Suprapubic skin (tissue), 4 donors: ENCODE measurements at places on chromosomes 2 and 18. TPM values are rescaled to one million over a fixed set of nuclear protein-coding genes. Genes with fewer than 3 reads are reported as not detected.
A peak's percentile ranks its signal among the peaks of the same experiment; 100 is the strongest.

PLCD4 gene
- 0.55 TPM for total RNA-seq

- H3K4me1 ChIP-seq = no peaks in the 10 kb centered on the region
- no peak overlapping the region for H3K27ac ChIP-seq
- H3K4me3 ChIP-seq = no peak overlapping the region
- peaks cover 3% of the 10 kb centered on the region for H3K27me3 ChIP-seq
- no peak for DNase-seq
- no peaks in the 10 kb centered on the region for H3K36me3 ChIP-seq
Measured at GRCh38 chr2:60633615-60634014, 80.2 kb upstream of the BCL11A start.

GRCh38 chr2:232026910-232027309, 65.4 kb downstream of the DIS3L2 start:
- peaks cover 8% of the 10 kb centered on the region for H3K4me1 ChIP-seq
- H3K4me3 ChIP-seq = no peak overlapping the region
- no peak overlapping the region for H3K27ac ChIP-seq
- H3K36me3 ChIP-seq = peaks cover 35% of the 10 kb centered on the region

- H3K4me1 ChIP-seq = peaks cover 30% of the 10 kb centered on the region
- no peak overlapping the region for H3K4me3 ChIP-seq
- DNase-seq = no peak
- no peaks in the 10 kb centered on the region for H3K27me3 ChIP-seq
Measured at GRCh38 chr2:161173541-161174194, 13.4 kb downstream of the TANK start.

DNA sequence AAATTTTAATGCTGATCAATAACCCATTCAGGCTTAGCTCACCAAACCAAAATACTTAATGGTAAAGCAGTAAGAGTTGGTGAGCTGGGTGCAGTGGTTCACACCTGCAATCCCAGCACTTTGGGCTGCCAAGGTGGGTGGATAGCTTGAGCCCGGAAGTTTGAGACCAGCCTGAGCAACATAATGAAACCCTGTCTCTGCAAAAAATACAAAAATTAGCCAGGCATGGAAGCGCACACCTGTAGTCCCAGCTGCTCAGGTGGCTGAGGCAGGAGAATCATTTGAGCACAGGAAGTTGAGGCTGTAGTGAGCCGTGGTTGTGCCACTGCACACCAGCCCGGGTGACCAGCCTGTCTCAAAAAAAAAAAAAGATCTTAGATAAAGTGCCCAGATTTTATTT, 35.7 kb upstream of the MPP4 start:
- H3K27me3 ChIP-seq = no peaks in the 10 kb centered on the region
- peaks cover 60% of the 10 kb centered on the region for H3K36me3 ChIP-seq
- H3K4me1 ChIP-seq = no peaks in the 10 kb centered on the region
- H3K27ac ChIP-seq = no peak overlapping the region
- DNase-seq = no peak

RNU2-63P gene
- not detected for total RNA-seq

- H3K27me3 ChIP-seq = no peaks in the 10 kb centered on the region
Measured at GRCh38 chr2:189576396-189576795, 4.2 kb downstream of the SLC40A1 start.

GRCh38 chr2:3349211-3349693, 28.4 kb downstream of the EIPR1 start:
- H3K27ac ChIP-seq = peak overlapping the region; percentile 68
- DNase-seq = no peak
- H3K4me3 ChIP-seq = peak overlapping the region; percentile 21
- H3K4me1 ChIP-seq = peaks cover 9% of the 10 kb centered on the region

CAPN14 gene
- total RNA-seq = 2.1 TPM

- H3K4me1 ChIP-seq = no peaks in the 10 kb centered on the region
- no peaks in the 10 kb centered on the region for H3K36me3 ChIP-seq
- H3K27ac ChIP-seq = no peak overlapping the region
- no peak for DNase-seq
Measured at GRCh38 chr2:200180943-200181342, 125.5 kb upstream of the SPATS2L start.

- H3K27ac ChIP-seq = no peak overlapping the region
- H3K4me1 ChIP-seq = peaks cover 13% of the 10 kb centered on the region
- no peaks in the 10 kb centered on the region for H3K27me3 ChIP-seq
Measured at GRCh38 chr2:100413571-100413970, 3.9 kb downstream of the CHST10 start.

MC5R gene
- 0.26 TPM for total RNA-seq

DNA sequence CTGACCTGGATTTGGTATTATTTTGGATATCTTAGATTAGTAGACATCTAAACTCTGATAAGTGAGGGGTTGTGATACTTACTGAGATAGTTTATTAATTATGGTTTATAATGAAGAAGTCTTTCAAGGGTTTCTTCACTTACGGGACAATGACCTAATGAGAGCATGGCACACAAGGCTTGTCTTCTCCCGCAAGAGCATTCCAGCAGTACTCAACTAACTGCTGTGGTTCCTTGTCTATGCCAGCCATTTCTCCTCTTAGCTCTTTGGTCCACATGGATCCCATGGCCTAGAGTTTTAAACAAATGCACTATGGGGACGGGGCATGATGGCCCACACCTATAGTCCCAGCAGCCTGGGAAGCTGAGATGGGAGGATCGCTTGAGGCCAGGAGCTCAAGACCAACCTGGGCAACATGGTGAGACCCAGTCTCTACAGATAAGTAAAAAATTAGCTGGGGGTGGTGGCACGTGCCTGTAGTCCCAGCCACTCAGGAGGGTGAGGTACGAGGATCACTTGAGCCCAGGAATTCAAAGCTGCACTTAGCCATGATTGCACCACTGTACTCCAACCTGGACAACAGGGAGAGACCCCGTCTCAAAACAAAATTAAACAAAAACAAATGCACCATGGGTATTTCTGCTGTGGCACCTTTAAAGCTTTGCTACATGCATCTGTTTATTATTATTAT, 161.7 kb upstream of the MYCN start:
- no peak for DNase-seq
- peaks cover 9% of the 10 kb centered on the region for H3K27me3 ChIP-seq

DNA sequence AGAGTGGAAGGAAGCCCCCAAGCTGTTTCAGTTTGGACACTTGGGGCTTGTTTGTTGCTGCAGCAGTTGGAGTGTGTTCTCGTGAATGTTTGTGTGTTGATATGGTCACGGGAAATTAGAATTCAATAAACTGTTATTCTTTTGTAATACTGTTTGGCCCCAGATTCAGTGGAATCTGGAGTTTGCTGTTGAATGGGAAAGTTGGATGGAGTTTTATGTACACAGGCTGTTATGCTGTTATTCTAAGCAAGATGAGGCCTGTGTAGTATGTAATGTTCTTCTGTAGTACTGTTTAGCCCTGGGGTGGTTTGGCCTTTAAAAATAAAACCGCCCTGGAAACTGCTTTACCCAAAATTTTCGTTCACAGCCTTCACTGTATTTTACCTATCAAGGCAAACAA, 810.4 kb upstream of the HS6ST1 start:
- DNase-seq = no peak
- no peaks in the 10 kb centered on the region for H3K36me3 ChIP-seq
- peaks cover 5% of the 10 kb centered on the region for H3K4me1 ChIP-seq
- H3K27me3 ChIP-seq = no peaks in the 10 kb centered on the region
- H3K27ac ChIP-seq = peak overlapping the region; percentile 64

- no peak overlapping the region for H3K4me3 ChIP-seq
- peaks cover 5% of the 10 kb centered on the region for H3K4me1 ChIP-seq
- no peaks in the 10 kb centered on the region for H3K27me3 ChIP-seq
- DNase-seq = no peak
Measured at GRCh38 chr2:11546072-11546471, 12.2 kb downstream of the GREB1 start.

ASAP2 gene
- total RNA-seq = 28.7 TPM

DNA sequence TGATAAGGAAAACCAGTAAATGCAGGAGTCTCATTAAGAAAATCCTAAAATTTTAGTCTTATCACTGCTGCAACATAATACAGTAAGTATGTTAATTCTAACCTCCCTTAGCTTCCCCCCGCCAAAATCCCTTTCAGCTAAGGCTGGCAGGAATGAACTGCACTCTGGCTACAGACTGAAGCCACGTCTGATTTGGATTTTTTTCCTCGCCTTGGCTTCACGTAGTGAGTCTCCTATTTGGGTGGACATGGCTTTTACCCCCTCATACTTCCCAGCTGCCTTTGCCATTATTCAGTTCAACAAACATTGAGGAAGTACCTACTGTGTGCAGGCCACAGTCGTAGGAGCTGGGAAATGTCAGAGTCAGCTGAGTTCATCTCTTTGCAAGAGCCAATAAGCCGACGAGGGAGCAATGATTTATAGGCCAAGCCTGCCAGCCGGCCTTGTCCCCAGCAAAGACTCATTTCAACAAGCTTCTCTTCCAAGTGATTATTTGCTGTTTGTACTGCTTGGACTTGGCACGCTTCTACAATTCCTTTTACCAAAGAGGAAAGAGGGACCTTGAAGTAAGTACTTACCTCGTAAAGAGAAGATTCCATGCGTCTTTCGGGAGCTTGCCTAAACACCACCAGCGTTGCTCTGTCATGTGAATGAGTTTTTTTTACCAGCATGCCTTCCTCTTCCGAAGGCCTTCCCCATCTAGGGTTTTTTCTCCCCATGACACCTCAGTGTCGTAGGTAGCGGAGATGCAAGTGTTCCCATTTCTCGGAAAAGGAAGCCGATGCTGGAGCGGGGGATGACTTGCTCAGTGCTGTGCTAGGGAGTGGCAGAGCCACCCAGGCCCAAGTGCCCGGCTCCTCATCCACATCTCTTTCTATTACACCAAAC, 138.6 kb downstream of the KLHL29 start:
- no peak overlapping the region for H3K4me3 ChIP-seq
- H3K27ac ChIP-seq = peak overlapping the region; percentile 65
- no peaks in the 10 kb centered on the region for H3K27me3 ChIP-seq
- H3K4me1 ChIP-seq = peaks cover 44% of the 10 kb centered on the region

GRCh38 chr2:75130171-75130570, 69.1 kb downstream of the TACR1 start:
- H3K36me3 ChIP-seq = no peaks in the 10 kb centered on the region
- no peak overlapping the region for H3K27ac ChIP-seq
- no peak for DNase-seq
- no peak overlapping the region for H3K4me3 ChIP-seq
- no peaks in the 10 kb centered on the region for H3K27me3 ChIP-seq
- no peaks in the 10 kb centered on the region for H3K4me1 ChIP-seq

OR6B2 gene
- not detected for total RNA-seq

VWC2L gene
- total RNA-seq = not detected

HOXD12 gene
- not detected for total RNA-seq

GRCh38 chr2:187586011-187586641, 31.9 kb upstream of the TFPI start:
- no peak for DNase-seq
- no peak overlapping the region for H3K4me3 ChIP-seq
- peaks cover 3% of the 10 kb centered on the region for H3K4me1 ChIP-seq
- H3K27me3 ChIP-seq = no peaks in the 10 kb centered on the region

DNA sequence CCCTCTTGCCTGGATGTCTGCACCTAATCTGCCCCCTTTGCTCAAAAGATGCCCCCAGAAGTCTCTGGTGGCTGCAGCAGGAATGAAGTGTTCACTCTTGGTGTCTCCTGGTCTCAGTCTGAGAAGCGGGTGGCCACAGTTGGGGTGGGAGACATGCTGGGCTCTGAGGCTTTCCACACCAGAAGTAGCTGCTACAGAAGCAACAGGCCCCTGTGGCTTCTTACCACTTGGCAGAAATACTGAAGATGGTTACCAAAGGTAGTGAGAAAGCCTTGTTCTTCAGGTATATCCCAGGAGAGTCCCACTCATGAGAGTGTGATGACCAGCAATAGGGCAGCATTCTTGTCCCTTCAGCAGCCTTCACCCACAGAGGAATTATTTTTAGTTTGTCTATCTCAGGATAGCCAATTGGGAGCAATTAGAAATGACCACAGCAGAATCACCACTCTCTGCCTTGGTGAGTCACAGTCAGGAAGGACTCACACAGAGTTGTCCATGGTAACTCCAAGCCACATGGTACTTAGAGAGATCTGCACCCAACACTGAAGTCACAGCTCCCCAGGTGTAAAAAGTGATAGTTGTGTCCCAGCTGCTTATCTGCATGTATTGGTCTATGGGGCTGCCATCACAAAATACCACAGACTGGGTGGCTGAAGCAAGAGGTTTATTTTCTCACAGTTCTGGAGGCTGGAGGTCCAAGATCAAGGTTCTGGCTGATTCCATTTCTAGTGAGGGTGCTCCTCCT, 169.8 kb upstream of the ID2 start:
- H3K27ac ChIP-seq = no peak overlapping the region
- DNase-seq = no peak
- H3K4me1 ChIP-seq = peaks cover 8% of the 10 kb centered on the region
- no peak overlapping the region for H3K4me3 ChIP-seq

DNA sequence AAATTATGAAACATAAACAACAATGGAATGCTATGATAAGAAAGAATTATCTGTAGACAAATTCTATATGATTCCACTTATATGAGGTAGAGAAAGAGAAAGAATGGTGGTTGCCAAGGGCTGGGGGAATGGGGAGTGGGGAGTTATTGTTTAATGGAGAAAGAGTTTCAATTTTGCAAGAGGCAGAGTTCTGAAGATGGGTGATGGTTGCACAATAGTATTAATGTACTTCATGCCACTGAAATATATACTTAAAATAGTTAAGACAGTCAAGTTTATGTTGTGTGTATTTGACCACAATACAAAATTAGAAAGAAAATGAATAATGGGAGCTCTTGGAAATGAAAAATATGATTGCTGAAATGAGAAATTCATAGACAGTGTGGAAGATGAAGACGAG, 22.6 kb upstream of the FAM117B start:
- H3K36me3 ChIP-seq = no peaks in the 10 kb centered on the region
- peaks cover 12% of the 10 kb centered on the region for H3K4me1 ChIP-seq
- no peak overlapping the region for H3K27ac ChIP-seq
- no peak for DNase-seq
- no peaks in the 10 kb centered on the region for H3K27me3 ChIP-seq

GREB1L gene
- 5.5 TPM for total RNA-seq

SLC1A4 gene
- 12.9 TPM for total RNA-seq

CYP27C1 gene
- total RNA-seq = 1.8 TPM

GRCh38 chr2:20401489-20401835, 45.4 kb upstream of the RHOB start:
- DNase-seq = no peak
- H3K4me3 ChIP-seq = no peak overlapping the region
- H3K27ac ChIP-seq = peak overlapping the region; percentile 42
- H3K27me3 ChIP-seq = no peaks in the 10 kb centered on the region
- H3K36me3 ChIP-seq = no peaks in the 10 kb centered on the region

- DNase-seq = no peak
- no peak overlapping the region for H3K27ac ChIP-seq
- H3K4me3 ChIP-seq = no peak overlapping the region
- no peaks in the 10 kb centered on the region for H3K36me3 ChIP-seq
Measured at GRCh38 chr2:12928197-12928774, 211.6 kb downstream of the TRIB2 start.
